Left lobe of liver (tissue), 2 donors: ENCODE measurements at places on chromosomes 3 and 15. TPM values are rescaled to one million over a fixed set of nuclear protein-coding genes. Genes with fewer than 3 reads are reported as not detected.

Gene TICRR
- 0.10 TPM for total RNA-seq

Gene CCR1
- 2.3 TPM for total RNA-seq

DNA sequence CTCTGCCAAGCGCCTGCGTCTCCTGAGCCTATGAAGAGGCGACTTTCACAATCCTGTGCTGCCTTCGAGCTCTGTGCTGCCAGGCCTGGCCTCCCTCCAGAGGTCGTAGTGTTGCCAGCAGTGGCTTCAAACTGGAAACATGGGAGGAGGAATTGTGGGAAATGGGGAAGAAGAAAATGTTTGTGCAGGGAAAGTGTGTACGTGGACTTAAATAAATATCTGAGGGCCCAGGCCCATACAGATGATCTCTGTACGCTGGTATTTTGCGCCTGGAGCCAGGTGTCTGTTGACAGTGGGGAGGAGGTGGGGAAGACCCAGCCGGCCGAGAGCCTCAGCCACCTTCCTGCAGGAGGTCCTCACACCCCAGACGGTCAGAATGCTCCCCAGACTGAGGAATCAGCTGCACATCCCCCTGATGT, 44.6 kb downstream of the ZBTB38 start:
- DNase-seq = peak; percentile 96

GRCh38 chr3:78101384-78101783, 1061.5 kb downstream of the ROBO2 start:
- DNase-seq = no peak

Gene C3orf22
- not detected for total RNA-seq

DNA sequence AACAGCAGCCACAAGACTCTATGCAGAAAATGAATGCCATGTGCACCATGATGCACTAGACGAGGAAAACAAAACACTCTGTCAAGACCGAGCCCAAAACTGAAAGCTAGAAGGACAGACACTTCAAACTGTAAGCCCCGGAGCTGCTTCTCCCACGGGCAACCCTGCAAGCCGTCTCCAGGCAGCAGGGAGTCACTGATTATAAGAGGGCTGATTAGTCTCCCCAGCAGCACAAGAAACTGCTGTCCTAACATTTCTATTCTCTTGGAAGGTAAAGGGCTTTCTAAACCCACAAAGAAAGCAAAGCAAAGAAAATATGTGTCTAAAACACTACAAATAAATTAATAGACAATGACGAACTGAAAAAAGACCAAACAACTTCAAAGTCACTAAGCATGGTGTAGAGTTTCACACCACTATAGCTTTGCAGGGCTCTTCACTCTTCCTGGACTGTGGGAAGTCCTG, 15.5 kb downstream of the TBC1D2B start:
- no peak for DNase-seq

DNA sequence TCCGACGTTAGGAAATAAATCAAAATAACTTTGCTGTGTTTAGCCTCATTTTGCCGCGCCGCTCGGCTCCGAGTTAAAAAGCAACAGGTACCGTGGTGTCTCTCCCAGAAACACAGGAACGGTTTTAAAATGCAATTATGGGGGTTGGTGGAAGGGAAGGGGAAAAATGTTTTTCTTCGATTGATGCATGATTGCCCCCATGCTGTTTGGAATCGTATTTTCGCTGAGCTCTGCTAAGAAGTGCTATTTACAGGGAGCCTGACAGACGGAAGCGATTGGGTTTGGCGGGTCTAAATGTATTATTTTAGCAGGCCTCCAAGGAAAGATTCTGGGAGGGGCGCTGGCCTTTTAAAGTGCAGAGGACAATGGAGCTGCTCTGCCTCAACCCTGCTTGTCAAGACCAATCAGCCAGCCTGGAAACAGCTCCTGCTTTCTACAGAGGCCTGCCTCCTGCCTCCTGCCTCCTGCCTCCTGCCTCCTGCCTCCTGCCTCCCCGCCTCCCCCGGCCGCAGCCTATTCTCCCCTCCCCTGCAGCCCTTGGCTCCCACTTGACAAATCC, 156.7 kb upstream of the TLE3 start:
- no peak for DNase-seq

GRCh38 chr15:81653259-81653658, 279.2 kb upstream of the TMC3 start:
- DNase-seq = no peak

DNA sequence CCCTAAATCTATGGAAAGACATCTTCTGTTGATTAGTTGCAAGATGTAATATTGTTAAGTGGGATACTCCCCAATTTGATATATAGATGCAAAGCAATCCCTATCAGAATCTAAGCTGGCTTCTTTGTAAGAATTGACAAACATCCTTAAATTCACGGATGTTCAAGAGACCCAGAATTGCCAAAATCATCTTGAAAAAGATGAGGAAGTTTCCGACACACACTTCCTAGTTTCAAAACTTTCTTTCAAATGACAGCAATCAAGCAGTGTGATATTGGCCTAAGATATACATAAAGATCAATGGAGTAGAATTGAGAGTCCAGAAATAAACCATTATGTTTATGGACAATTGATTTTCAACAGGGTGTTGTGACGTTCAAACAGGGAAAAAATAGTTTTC, 383.6 kb downstream of the LPP start:
- no peak for DNase-seq

Gene KPNA4
- 17.0 TPM for total RNA-seq

- no peak for DNase-seq
These were observed 50.5 kb upstream of the MINAR1 start for GRCh38 chr15:79381593-79381992.

DNA sequence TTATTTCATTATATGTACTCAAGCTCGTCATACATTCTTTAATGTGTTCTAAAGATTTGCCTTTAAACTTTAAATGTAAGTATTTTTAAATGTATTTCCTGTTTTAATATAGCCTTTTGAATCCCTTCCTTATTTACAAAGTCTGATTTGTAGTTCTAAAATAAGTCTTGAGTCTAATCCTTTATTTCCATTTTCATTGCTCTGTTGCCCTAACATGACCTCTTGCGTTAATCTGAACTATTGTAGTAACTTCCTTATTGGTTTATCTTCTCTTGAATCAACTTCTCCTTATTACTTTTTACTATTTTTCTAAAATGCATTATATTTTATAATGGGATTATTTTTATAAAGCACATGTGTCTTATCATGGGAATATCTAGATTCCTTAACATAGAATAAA, 24.0 kb downstream of the KNL1 start:
- DNase-seq = no peak

Gene DUOXA1
- total RNA-seq = not detected

- no peak for DNase-seq
These were observed 42.8 kb downstream of the GRIP2 start for GRCh38 chr3:14497321-14497720.

Gene FGD5
- total RNA-seq = 4.2 TPM

DNA sequence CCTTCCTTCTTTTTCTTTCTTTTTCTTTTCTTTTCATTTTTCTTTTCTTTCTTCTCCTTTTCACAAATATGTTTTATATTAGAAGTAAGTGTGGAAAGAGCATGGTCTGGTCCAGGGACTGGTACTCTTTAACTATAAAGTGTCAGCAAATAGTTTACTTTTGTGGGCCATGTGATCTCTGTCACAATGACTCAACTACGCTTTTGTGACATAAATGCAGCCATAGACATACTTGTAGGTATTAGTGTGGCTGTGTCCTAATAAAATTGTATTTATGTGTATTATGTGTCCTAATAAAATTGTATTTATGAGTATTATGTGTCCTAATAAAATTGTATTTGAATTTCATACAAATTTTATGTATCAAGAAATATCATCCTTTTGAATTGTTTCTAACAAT, 749.1 kb upstream of the ARPP21 start:
- DNase-seq = no peak

DNA sequence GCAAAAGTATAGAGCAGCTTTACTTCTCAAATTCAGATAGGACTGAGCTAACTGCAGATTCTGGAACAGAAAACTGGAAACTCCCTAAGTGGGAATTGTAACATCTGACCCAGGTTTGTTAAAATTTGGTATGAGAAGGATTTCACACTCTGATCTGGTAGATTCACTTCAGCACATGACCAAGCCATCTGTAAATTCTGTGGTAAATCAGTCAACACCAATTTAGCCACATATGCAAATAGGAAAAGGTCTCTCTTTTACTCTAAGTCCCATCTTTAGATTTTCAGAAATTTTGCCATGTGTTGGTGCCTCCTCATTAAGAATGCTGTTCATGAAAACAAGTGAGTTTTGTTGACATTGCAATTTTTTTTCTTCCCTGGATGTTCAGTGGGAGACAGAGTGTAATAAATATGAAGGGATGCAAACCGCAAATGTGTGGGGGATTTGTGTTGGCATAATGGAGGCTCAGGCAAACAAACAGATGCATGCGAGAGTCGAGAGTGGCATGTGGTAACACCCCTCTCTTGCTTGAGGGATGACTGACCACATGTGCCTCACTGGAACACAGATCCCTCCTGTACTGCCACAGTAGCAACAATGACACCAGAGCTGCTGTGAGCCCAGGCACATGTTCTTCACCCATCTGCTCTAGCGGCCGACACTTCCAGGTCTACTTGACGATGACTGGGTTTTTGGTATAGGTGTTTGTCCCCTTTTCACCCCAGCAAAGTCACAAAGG, 146.6 kb downstream of the FEZF2 start:
- DNase-seq = no peak

DNA sequence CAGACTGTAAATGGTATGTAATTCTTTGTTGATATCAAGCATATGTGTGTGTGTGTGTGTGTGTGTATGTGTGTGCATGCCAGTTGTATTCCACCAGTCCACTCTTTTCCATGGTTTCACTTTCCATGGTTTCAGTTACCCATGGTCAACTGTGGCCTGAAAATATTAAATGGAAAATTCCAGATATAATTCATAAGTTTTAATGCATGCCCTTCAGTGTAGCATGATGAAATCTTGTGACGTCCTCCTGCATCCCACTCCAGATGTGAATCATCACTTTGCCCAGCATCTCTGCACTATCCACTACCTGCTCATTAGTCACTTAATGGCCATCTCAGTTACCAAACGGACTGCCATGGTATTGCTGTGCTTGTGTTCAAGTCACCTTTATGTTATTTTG, 215.9 kb downstream of the GBE1 start:
- DNase-seq = no peak

- DNase-seq = no peak
These were observed 22.6 kb downstream of the TTC23 start for GRCh38 chr15:99226802-99227201.

GRCh38 chr3:195808741-195809290, 2.9 kb downstream of the MUC4 start:
- DNase-seq = no peak

- no peak for DNase-seq
These were observed 732.1 kb upstream of the NR2F2 start for GRCh38 chr15:95598251-95598855.

Gene NR2E3
- 0.33 TPM for total RNA-seq

Gene DAPK2
- 0.88 TPM for total RNA-seq

GRCh38 chr3:87270908-87271700, 5.3 kb downstream of the POU1F1 start:
- DNase-seq = no peak

GRCh38 chr15:77619883-77620282, 12.8 kb downstream of the LINGO1 start:
- no peak for DNase-seq

DNA sequence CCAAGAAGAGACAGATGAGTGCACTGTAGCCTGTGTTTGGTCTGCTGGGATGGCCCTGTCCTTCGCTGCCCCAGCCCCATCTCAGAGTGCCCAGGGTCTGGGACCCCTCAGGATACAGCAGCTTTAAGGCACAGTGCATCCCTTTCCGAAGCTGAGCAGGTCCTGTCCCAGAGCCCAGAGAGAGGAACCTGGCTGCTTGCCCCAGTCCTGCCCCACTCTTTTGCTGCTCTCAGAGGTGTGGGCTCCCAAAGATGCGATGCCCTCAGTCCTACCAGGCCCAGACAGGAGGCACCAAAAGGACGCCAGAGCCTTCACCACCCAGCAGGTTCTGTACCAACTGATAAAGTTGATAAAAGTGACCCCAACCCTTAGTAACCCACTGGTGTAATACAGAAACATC, 8.2 kb downstream of the PLCD1 start:
- DNase-seq = no peak

Gene CFAP91
- 0.55 TPM for total RNA-seq

DNA sequence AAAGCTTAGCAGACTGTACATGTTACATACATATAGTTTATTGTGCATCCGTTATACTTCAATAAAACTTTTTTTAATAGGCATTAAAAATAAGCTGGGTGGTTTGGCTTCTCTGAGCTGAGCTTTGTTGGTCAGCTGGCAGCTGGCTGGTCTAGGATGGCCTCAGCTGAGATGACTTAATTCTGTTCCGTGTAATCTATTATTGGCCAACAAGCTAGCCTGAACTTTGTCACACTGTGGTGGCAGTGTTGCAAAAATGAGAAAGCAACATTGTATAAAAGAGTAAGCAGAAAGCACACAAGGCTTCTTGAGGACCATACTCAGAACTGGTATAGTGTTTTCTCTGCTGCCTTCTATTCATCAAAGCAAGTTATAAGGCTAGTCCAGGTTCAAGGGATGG, 45.2 kb downstream of the CGGBP1 start:
- peak; percentile 59 for DNase-seq

GRCh38 chr3:30667280-30667651, 60.9 kb downstream of the TGFBR2 start:
- DNase-seq = no peak

Gene GREM1
- 2.2 TPM for total RNA-seq

Gene CPEB1
- 0.23 TPM for total RNA-seq

Gene SCAMP5
- total RNA-seq = 0.73 TPM

GRCh38 chr15:65931221-65931620, 61.9 kb downstream of the RAB11A start:
- DNase-seq = no peak

- DNase-seq = no peak
These were observed 41.4 kb downstream of the SLC30A4 start for GRCh38 chr15:45481135-45481534.
